ENCODE measurements at places on chromosomes 13 and 19. TPM values are rescaled to one million over a fixed set of nuclear protein-coding genes. Genes with fewer than 3 reads are reported as not detected.

WDR87 gene
- 0.70 TPM for total RNA-seq

PTH2 gene
- not detected for total RNA-seq

SELENOV gene
- 0.22 TPM for total RNA-seq

FKRP gene
- total RNA-seq: 10.7 TPM

- ATAC-seq: no peak
Measured at GRCh38 chr19:23033721-23034120, 30.7 kb upstream of the ZNF728 start.

- ATAC-seq: no peak
Measured at GRCh38 chr19:14961956-14962685, 17.5 kb downstream of the SLC1A6 start.

DNA sequence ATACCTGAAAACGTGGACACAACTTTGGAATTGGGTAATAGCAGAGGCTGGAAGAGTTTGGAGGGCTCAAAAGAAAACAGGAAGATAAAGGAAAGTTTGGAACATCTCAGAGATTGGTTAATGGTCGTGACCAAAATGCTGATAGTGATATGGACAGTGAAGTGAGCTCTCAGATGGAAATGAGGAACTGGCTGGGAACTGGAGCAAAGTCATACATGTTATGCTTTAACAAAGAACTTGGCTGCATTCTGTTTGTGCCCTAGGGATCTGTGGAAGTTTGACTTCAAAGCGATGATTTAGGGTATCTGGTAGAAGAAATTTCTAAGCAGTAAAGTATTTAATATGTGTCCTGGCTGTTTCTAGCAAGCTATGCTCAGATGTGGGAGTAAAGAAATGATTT is 136.2 kb downstream of the DNAJC3 start:
- ATAC-seq: no peak

GRCh38 chr19:48325265-48325910 is at the start of gene EMP3:
Gene EMP3 (plus strand): TSS chr19:48325552. CDS start chr19:48326845, 1,293 bp downstream.
- ATAC-seq: peak; percentile 27

DNA sequence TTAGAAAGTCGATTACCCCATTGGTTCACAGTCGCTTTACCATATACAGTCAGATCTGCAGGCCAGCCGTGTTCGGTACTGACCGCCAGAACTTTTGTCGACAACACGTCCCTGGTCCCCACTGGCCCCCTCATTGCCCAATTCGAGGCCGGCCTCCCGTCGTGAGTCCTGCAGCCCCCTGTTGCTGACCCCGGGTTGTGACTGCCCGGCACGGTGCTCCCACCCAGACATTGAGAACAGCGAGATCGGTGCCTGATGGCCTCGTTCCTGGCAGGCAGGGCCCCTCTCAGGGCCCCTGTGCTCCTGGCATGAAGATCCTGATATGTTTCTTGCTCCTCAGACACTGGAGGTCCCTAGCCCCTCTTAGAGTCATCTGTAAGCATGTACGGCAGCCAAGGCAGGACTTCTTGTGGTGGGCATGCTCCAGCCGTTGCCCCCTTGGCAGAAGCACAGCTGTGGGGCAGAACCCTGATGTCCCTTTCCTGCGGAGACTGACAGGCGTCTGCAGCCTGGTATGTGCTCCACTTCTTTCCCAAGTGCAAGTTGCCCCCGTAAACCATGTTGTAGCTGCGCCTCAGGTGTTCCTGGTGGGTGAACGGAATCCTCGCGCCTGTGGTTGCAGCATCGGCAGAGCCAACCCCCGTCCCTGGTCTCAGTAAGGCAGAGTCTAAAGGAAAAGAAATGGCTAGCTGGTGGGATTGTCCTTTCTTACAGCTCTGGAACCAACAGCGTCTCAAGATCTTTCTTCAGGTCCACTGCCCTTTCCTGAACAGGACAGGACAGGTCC is 123.2 kb upstream of the SPACA7 start:
- no peak for ATAC-seq

DNA sequence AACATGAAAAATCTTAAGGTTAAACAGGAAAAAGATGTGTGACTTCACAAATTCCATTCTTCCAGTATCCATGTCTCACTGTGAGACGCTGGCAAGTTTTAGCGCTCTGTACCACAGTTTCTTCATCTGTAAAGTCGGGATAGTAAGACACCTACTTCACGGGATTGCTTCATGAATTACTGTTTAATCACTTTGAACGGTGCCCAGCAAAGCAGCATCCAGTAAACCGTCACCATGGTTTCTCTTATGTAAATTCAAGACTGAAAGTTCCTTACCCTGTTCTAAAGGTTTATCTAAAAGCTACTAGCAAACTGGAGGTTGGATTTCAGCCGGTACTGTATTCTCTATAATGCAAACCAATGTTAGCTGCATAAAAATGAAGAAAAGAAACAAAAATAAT is 53.5 kb downstream of the KATNAL1 start:
- ATAC-seq: peak; percentile 27

DNA sequence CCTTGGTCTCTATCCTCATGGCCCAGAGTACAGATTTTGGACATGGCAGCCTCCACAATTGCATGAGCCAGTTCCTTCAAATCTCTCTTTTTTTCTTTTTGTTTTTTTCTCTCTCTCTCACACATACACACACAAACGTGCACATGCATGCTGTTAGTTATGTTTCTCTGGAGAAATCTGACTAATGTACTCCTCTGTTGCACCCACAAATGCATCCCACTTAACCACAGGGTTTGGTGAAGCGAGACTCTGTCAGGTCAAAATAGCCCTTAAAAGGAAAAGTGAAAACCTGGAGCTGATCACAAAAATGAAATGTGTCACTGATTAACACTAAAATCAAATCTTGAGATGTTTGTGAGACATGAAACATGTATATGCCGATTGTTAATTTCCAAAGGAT is 374.6 kb upstream of the ARGLU1 start:
- no peak for ATAC-seq

All from motor neuron (in vitro differentiated cells).